ENCODE measurements at places on chromosomes 3 and 15.

DNA sequence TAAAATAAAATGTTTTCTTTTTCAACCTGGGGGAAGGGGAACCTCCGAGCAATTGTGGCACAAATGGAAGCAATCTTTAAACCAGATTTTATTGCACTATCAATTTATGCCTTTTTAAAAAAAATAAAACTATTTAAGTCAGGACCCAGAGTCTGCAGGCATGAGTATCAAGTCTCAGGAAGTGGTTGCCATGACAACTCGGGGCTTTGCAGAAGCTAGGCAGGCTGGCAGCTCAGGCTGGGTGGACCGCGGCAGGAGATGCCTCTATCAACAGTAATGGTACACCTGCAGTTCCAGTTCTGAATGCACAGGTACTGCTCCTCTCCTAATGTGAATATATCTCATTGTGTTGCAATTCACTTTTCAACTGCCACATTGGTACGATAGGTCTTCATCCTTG, 447.7 kb downstream of the GABRG3 start:
- no peak for DNase-seq

DNA sequence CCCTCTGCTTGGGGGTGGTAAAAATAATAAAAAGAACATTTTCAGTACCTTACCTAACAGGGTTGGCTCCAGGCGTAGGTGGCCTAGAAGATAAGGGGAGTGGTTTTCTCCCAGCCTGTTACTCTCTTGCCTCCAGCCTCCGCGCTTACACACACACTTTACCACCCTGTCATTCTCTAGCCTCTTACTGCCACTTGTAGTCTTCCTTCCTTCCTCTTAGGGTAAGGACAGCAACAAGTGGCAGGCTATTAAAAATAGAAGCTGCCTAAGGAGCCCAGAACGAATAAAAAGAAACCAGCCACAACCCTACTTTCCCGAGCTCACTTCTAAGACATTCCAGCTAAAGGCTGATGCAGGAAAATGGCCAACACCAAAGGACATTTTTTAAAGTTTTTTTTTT, 9.6 kb upstream of the LIPH start:
- no peak for DNase-seq

- DNase-seq: no peak
Observed at GRCh38 chr3:195071916-195072820, 198.8 kb downstream of the XXYLT1 start.

DNA sequence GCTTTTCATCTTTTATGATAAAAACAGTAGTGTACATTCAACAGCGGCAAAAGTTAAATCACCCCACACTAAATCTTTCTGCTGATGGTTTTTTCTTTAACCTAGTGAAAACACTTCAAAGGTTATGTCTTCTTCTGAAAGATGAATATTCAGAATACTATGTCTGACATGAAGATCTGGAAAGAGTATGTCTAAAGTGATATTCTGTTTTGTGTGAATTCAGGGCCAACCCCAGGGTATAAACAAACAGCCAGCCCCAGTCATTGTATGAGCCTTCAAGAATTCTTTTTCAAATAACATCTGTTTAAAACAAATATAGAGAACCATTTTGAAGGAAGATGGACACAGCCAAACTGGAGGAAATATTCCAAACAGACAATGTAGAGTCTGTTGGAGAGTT, 581.0 kb upstream of the NAALADL2 start:
- no peak for DNase-seq

GRCh38 chr3:50483374-50483773, 20.1 kb downstream of the CACNA2D2 start:
- DNase-seq: no peak

- DNase-seq: no peak
Observed at GRCh38 chr3:60355825-60356224, 895.4 kb downstream of the FHIT start.

DNA sequence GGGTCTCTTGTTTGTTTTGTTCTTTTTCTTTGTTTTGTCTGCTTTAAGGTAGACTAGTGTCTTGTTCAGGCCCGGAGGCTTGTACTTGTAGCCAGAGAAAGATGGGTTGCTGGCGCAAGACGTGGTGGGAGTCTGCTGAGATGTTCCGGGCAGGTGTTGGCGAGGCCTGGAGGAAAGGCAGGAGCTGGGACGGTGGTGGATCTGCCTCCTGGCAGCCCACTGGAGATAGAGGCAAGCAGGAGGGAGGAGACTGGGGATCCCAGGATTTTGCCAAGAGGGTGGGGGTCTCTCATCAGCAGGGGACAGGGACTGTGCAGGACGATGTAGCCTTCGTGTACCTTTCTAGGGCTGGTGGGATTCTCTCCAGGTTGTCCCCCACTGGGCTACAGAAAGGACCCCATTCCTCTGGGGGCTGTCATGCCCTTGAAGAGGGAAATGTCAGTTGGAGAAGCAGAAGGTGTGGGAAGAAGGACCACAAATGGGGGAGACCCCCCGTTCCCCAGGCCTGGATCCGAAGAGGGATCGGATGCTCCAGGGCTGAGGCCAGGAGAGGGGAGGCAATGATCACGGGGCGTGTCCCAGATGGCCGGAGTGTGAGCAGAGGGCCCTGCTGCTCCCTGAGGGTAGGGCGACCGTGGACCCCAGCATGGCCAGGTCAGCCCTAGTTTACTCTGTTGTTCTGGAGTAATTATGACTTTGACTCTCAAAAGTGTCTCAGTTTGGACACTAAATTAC, 7.0 kb downstream of the CHAC1 start:
- DNase-seq: no peak

DNA sequence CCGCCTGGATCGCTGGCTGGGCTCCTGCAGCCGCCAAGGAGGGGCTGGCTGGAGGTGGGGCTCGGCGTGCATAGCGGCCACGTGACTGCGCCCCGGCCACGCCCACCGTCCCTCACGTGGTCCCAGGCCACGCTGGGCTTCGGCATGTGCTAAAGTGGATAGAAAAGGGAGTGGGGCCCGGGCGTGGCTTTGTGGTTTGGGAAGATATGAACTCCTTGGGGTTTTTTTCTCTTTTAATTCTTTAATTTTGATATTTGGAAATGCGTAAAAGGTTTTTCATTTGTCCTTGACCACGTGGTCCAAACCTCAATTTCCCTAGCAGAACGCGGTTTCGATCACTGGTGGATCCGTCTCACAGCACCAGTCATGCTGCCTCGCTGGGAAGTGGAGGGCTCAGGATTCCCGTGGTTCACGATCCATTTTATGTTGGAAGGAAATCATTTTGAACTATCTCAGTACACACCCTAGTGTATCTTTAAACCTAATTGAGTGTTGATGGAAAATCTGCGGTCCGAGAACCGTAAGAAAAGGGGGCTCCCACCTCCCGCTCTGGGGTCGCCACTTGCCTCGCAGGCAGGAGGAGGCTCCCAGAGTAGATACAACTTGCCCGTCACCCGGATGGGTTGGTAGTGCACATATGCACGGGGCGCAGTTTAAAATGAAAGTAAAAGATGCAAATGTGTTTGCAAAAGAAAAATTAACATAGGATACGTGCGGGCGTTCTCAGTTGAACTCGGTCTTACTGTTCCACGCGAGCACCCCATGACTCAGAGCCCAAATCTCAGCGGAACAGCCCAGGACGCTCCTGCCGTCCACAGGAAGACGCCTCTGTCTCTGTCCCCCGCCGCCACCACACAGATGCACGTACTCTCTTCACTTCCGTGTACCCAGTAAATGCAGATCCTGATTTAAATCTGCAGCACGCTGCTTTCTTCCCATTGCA, 141.9 kb downstream of the PGPEP1L start:
- peak; percentile 87 for DNase-seq

GRCh38 chr3:162370141-162370540, 873.5 kb downstream of the OTOL1 start:
- DNase-seq: no peak

DNA sequence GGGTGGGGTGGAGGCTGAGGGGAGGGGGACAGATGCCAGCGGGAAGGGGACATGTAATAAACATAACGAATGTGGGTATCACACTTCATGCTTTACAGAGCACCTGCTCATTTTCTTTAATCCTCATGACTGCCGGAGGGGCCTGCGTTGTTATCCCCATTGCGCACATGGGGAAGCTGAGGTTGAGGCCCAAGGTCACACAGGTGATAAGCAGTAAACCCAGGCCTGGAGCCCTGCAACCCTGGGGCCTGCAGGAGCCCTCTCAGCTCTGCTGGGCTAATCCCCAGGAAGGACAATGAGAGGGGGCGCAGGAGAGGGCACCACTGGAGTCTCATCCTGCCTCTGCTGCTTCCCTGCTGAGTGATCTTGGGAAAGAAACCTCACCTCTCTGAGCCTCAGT, 64.3 kb downstream of the MEGF11 start:
- DNase-seq: no peak

DNA sequence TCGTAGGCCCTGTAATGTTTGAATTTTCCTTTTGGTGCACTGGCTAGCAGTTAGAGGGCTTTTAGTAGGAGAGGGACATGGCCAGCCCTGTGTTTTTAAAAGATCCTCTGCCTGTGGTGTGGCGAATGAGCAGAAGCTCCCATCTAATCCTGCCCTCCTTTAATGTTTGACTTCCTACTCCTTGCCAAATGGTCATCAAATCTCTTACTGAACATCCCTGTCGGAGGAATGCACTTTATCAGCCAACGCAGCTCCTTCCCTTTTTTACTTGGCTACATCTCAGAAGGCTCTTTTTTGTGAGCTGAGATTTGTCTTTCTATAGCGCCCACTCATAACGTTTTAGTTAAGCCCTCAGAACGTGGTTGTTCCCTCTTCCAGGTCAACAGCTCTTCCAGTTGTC, 44.8 kb downstream of the MAP2K5 start:
- no peak for DNase-seq

- no peak for DNase-seq
Observed at GRCh38 chr3:188390775-188391443, 237.0 kb downstream of the LPP start.

- no peak for DNase-seq
Observed at GRCh38 chr3:154304936-154305335, 19.4 kb downstream of the DHX36 start.

GRCh38 chr3:138381950-138382715, 33.8 kb downstream of the MRAS start:
- DNase-seq: peak; percentile 8

GRCh38 chr15:93241696-93242585, 152.9 kb upstream of the RGMA start:
- DNase-seq: no peak

- no peak for DNase-seq
Observed at GRCh38 chr3:64916192-64916798, 228.5 kb upstream of the ADAMTS9 start.
